ENCODE measurements at places on chromosomes 4 and X.

DNA sequence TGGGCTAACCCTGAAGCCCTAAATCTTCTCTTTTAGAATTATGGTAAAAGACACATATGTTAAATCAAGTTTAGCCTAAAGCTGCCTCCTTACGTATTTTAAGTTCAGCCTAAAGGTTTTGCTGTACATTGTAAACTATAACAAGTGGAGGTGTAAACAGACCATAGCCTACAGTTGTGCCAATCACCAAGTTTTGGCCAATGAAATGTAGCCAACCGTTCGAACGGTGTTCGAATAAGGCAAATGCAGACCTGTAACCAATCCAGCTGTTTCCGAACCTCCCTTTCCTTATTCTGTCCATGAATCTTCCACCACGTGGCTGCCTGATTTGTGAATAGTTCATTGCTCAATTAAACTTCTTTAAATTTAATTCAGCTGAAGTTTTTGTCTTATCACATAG lies 52.1 kb upstream of the TBC1D9 start:
- DNase-seq, result no peak

GRCh38 chrX:134407065-134407376 lies 52.9 kb upstream of the HPRT1 start:
- DNase-seq, result no peak

GRCh38 chr4:40669504-40669903 lies 39.8 kb upstream of the RBM47 start:
- no peak for DNase-seq

GRCh38 chr4:148730766-148731165 lies 288.6 kb upstream of the NR3C2 start:
- no peak for DNase-seq

DNA sequence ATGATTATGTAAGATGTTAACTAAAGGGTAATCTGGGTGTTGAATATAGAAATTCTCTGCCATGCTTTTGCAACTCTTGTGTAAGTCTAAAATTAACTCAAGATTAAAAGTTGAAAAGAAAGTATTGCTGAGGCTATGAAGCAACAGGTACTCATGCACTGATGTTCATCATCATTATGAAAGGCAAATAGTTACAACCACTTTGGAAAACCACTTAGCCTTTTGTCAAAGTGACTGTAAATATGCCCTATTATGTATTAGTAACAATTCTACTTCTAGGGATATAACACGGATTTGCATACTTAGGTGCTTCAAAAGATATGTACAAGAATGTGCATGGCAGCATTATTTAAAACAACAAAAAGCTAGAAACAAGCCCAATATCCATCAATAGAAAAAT lies 227.8 kb upstream of the CXXC4 start:
- DNase-seq, result no peak

- DNase-seq, result no peak
These were observed 251.1 kb upstream of the HTR2C start for GRCh38 chrX:114332766-114333165.

DNA sequence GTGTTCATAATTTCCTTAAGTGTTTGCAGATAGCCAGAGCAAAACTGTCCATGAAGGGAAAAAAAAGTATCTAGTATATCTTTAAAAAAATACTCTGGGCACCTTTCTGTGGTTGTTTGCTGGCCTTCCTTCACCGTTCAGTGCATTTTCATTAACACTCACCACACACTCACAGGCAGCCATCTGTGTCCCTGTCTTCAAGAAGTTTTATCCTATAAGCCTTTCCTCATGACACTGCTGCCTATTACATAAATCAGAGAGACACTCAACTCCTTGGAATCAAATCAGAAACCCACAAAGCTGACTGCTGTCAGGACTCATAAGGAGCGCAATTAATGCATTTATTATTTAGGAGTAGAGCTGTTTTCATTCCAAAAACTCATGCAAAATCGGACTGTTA lies 1720.2 kb downstream of the PCDH7 start:
- no peak for DNase-seq

GRCh38 chr4:962231-963208 lies 10.8 kb downstream of the DGKQ start:
- no peak for DNase-seq

DNA sequence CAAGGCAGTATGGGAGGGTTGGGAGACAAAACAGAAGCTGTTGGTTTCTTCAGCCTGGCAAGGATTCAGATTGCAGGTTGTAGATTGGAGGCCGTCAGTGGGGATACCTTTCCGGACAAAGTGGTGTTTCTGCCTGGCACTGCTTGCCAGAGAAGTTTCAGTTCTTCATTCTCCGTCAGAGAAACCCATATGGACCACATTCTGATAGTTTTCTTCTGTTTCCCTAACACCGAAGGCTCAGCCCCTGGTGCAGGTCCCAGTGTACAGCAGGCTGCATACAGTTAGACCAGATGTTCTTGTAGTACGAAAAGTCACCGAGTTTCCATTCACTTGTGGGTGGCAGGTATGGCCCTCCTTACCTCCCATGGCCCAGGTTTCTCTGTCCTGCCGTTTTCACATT lies 107.3 kb downstream of the PTTG2 start:
- no peak for DNase-seq

- DNase-seq, result no peak
These were observed 106.5 kb downstream of the ATP11C start for GRCh38 chrX:139826065-139827044.

DNA sequence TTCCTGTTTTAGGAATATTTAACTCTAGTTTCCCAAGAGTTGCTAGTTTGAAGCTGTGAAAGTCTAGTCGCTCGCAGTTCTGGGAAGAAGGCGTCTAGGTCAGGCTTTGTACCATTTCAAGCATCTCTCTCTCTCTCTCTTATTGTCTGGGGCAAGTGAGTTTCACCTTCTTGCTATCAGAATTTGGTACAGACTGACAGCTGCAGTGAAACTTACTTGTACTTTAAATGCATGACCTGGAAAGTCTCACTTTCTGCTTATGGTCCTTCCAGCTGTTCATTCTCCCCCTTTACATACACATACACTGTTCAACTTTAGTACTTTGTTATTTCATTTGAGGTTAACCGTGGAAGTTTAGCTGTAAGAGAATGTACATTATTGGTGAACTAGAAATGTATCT lies 4.4 kb downstream of the FRMPD4 start:
- DNase-seq, result no peak

- DNase-seq, result no peak
These were observed 138.9 kb upstream of the INPP4B start for GRCh38 chr4:142984871-142985585.

DNA sequence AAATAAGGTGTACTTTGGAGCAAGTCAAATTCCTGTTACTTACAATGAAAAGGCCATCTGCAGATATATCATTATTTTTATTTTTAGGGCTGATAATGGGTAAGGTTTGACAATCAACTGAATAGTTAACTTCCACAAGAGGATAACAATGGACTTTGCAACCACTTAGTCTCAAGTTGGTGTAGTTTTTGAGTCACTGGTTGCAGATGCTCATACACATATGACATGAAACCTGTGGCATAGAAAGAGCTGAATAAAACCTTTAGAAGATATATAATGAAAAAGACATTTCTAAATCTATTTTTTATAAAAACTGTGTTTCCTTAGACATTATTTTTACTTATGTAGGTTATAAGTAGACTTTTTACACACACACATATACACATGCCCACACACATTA lies 2110.9 kb downstream of the PCDH7 start:
- DNase-seq, result no peak

DNA sequence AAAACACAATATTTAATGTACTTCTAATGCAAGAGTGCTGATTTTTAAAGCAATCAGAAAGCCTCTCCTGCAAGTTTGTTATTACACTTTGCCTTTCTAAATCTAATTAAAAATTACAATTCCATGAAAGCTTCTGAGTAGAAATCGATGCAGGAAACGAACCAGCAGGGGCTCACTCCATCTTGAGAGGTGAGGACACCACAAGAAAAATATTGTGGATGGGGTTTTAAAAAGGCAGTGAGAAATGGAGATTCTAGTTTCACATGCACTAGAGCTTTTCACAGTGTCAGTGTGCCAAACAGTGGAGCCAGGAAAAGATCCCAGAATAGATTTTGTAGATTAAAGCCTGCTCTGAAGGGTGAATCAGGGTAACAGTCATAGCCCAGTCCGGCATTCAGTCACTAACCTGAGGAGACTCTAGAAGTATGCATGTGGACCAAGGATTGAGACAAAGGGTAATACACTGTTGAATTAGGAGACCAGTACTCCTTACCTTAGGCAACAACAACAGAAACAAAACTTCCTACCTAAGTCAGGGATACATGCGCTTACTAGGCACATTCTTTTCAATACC lies 362.3 kb downstream of the NAF1 start:
- DNase-seq, result no peak

- no peak for DNase-seq
These were observed 13.0 kb downstream of the PPP1R3F start for GRCh38 chrX:49282647-49283011.

DNA sequence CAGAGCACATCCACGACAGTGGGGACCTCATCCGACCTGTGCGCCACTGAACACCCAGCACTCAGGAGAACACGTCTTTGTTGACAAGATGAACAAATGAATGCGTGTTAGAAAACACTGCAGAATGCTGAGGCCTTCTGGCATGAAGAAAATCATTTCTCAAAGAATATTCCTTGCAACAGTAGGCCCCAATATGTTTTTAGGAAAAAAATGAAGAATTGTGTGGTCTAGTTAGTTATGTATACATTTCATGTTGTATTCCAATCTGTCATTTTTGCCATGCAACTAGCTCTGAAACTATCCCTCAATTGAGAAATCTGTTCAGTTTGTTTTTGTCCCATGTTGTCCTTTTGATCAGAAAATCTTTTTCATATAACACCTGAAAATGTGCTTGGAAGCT lies 77.4 kb upstream of the MAD2L1 start:
- DNase-seq, result no peak

- DNase-seq, result no peak
These were observed 111.1 kb downstream of the NFKB1 start for GRCh38 chr4:102612210-102612609.

- no peak for DNase-seq
These were observed 40.4 kb downstream of the ATXN3L start for GRCh38 chrX:13279279-13280018.

DNA sequence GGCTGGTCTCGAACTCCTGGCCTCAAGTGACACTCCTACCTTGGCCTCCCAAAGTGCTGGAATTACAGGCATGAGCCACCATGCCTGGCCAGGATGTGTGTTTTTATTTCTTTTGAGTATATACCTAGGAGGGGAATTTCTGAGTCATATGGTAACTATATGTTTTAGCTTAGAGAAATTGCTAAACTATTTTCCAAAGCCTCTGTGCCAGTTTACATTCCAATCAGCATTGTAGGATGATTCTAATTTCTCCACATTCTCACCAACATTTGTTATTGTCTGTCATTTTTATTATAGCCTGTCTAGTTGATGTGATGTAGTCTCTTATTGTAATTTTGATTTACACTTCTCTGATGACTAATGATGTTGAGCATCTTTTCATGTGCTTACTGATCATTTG lies 1576.0 kb downstream of the RPA4 start:
- no peak for DNase-seq

DNA sequence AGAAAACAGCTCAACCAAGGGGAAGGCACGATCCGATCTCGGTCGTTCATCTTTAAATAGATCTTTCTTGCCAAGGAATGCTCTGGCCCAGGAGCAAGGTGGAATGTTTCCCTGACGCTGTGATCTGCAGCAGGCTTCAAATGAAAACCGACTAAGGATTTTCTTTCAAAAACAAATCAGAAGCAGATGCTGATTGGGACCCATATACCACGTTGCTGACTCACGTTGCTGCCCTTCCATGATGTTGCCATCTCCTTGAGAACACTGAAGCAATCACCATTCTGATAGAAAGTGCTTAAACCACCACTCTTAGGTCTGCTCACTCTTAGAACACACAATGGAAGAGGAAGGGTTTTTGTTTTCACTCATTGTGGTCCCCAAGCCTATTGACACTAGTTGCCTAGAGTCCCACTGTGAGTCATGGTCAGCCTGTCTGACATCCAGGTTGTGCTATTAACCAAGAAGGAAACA lies 26.1 kb downstream of the LAMTOR3 start:
- DNase-seq, result no peak

GRCh38 chrX:136319600-136319999 lies 18.8 kb downstream of the ADGRG4 start:
- no peak for DNase-seq

GRCh38 chr4:89619206-89619962 lies 217.6 kb downstream of the SNCA start:
- no peak for DNase-seq

DNA sequence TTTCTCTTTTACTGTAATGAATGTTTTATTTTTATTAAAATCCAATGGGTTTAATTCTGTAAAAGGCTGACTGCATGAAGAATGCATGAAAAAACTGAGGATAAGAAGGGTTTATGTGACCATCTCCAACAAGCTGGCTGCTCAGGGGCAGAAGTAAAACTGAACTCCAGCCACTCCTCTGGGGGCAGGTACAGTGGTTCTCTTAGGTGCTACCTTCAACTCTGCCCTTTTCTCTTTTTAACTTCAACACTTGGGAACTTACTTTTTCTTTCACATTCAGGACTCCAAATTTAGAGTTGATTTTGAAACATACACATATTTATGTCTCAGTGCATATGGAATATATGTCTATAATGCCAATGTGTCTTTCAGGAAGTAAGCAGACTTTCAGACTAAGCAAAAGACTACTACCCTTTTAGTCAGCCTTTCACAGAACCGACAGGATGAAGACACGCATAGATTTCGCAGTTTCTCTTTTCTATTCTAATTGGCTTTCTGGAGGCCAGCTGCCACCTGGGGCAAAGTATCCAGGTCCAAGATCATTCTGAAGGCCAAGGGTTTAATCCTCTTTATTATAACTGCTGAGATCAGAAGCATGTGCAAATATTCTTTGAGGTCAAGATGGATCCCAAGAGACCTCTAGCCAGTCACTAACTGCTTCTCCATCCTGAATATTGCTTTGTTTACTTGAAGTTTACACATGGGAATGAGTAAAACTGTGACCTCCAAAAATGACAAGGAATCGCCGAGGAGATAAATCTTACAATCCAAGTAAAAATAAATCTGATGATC lies 30.7 kb downstream of the HS3ST1 start:
- no peak for DNase-seq

DNA sequence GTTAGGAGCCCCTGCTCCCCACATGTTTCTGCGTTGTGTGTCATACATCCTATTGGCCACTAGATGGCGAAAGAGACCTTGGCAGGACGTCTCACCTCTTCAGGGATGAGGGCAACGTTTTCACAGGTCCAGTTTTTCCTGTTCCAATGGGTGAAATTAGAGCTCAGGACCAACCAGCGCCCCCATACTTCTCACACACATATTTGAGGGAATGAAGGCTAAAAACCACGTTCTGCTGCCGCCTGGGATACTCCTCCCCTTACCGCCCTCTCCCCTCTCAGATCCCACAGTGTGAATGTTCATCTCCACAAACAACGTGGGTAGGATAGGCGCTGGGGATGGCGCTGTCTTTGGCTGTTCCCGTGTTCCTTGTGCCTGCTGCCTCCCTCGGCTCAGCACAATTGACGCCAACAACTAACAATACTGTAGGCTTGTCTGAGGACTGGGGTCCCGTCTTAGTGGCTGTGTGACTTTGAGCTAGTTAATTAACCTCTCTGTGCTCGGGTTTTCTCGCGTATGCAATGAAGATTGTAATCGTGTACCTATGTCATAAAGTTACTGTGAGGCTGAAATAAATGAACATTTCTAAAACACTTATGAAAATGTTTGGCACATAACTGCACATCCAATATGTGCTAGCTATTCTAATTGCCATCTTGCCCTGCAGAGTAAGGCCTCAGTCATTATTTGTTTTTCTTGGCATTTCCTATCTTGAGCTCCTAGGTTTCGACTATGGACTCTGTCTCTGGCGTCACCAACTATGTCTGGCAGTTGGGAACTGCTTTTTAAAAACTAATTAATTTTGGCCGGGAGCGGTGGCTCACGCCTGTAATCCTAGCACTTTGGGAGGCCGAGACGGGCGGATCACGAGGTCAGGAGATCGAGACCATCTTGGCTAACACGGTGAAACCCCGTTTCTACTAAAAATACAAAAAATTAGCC lies 181.3 kb upstream of the STK26 start:
- no peak for DNase-seq
